ENCODE measurements at places on chromosomes 4 and X.

- DNase-seq = no peak
Observed at GRCh38 chr4:87241336-87241735, 20.9 kb upstream of the KLHL8 start.

DNA sequence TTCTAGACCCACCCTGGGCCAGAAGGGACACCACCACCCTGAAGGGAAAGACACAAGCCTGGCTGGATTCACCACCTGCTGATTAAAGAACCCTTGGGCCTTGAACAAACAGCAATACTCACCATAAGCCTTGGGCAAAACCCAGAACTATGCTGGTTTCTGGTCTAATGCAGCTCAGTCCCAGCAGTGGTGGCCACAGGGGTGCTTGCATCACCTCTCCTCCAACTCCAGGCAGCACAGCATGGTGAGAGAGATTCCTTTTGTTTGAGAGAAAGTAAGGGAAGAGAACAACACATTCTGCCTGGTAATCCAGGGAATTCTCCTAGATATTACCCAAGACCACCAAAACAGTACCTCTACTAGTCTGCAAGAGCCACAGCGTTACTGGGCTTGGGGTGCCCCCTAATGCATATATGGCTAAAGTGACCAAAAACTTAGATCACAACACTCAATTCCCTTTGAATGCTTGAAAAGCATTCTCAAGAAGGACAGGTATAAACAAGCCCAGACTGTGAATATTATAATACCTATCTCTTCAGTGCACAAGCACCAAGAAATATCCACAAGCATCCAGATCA is 25.7 kb downstream of the RNF128 start:
- DNase-seq = no peak

- no peak for DNase-seq
Observed at GRCh38 chrX:12548746-12549145, 242.5 kb upstream of the PRPS2 start.

GRCh38 chr4:1051472-1051871 is 40.0 kb downstream of the FGFRL1 start:
- DNase-seq = no peak

- no peak for DNase-seq
Observed at GRCh38 chr4:84965553-84966381, 723 bp downstream of the WDFY3 start.

- no peak for DNase-seq
Observed at GRCh38 chr4:181272422-181272821, 970.8 kb upstream of the TENM3 start.

- DNase-seq = no peak
Observed at GRCh38 chr4:141339966-141340365, 119.3 kb downstream of the ZNF330 start.

DNA sequence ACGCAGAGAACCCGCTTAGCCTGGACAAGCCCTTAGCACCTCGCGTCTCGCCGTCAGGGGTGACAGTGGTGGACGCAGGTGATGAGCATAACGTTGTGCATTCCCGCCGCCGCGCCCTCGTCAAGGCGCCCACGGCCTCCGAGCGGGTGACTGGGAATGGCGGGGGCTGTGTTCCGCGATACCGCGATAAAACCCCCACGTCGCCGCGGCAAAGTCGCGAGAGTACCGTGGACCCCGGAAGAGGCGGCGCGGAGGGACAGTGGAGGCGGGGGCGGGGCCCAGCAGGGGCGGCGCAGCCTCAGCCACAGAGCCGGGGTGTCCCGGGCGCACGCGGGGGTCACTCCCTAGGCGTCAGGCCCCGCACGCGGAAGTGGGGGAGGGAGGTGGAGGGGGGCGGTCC is 53.8 kb downstream of the ZFYVE28 start:
- DNase-seq = no peak

GRCh38 chr4:145756244-145756643 is 76.3 kb downstream of the C4orf51 start:
- no peak for DNase-seq

DNA sequence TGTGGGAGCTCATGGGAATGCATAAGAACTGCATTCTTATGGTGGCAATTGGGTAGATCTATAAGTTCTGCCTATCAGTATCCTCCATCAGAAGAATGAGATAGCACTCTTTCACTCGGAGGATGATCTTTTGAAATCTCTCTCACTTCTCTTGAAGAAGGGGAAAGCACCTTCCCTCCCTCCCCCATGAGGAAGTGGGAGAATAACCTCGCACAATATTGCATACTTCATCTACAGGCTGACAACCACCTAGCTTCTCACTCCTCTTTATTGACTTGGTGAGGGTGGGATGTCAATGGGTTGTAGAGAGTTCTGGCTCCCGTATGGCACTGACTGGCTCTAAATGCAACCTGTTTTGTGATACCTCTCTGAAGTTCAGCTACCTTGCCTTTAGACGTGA is 146.7 kb upstream of the SPOCK3 start:
- no peak for DNase-seq

DNA sequence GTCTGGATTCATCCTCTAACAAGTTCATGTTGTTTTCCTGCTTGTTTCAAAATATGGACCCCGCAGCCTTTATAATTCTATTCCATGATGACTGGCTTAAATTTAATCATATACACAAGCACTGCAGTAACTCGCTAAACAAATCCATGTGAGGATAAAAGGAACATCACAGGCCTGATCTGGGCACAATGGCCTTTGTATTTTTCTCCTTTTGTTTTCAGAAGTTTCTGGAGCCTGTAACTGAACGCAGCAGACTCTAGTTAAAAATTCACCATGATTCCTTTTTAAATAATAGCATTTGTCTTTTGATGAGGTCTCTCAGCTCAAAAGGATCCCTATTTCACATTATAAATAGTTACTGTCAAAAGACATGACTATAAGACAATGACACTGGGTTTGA is 30.2 kb upstream of the TMEM184C start:
- no peak for DNase-seq

- DNase-seq = no peak
Observed at GRCh38 chr4:41157009-41157408, 57.3 kb downstream of the APBB2 start.

DNA sequence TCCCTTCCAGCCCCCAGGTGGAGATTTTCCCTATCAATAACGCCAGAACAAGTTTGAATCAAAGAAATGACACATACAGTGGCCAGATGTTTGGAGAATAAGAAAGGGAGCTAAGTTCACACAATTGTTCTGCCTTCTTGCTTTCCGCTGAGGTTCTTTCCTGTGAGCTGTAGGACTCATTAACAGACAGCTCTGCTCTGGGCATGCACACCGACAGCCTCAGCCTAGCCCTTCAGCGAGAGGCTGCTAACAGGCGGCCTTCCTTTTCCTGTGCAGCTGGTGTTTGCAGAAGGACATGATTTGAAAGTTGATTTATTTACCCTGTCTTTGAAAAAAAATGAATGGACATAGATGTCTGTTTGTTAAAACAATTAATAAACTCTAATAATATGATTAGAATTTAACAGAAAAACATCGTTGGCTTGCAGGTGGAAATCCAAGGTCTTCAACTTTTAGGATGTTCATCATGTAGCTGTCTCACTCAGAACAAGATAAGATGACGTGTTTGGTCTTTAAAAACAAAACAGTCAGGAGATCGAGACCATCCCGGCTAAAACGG is 183.3 kb downstream of the KDR start:
- no peak for DNase-seq

DNA sequence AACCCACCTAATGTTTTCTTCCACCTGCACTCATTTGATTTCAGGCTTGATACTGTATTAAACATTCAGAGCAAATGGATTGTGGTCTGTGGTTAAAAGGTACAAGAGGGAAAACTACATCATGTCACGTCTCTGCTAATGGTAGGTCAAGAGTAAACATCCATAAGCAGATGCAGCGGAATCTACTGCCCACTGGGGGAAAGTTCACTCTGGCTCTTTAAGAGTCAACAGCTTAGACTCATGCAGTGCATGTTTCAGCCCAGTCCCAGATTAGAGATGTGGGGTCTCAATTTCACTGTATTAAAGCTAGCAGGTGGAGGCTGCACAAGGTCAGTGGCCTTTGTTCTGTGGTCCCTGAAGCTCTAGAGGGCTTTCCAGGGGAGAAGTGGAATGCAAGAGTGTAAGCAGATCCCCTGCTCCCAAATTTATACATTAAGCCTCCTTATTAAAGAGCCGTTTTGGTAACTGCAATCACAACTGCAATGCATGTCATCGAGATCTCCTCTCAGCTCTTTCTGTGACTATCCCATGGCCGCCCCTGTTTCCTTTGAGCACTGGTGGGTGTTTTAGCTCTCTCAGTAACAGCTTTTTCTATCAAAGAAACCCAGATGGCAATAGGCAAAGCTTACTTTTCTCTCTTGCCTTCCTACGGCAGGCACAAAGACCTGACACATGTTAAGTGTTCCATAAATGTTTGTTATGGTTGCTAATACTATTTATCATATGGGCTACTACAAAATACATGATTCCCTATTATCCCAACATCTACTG is 53.4 kb downstream of the LDB2 start:
- DNase-seq = peak; percentile 63

DNA sequence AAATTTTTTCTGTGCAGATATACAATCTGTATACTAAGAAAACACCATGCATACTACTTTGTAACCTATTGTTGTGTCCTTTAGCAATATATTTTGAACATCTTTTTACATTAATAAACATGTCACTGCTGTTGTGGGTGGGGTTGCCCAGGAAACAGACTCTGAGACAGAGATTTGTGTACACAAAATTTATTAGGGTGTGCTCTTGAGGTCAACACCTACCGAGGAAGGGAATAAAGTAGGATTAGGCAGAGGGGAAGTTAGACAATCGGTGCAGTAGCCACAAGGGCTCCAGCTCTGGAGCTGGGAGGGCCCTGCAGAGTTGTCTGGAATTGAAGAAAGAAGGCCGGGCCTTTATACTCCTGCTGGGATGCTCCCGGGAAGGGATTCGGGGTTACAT is 56.4 kb downstream of the CXorf58 start:
- no peak for DNase-seq

GRCh38 chr4:94926936-94927335 is 169.2 kb downstream of the BMPR1B start:
- DNase-seq = no peak

DNA sequence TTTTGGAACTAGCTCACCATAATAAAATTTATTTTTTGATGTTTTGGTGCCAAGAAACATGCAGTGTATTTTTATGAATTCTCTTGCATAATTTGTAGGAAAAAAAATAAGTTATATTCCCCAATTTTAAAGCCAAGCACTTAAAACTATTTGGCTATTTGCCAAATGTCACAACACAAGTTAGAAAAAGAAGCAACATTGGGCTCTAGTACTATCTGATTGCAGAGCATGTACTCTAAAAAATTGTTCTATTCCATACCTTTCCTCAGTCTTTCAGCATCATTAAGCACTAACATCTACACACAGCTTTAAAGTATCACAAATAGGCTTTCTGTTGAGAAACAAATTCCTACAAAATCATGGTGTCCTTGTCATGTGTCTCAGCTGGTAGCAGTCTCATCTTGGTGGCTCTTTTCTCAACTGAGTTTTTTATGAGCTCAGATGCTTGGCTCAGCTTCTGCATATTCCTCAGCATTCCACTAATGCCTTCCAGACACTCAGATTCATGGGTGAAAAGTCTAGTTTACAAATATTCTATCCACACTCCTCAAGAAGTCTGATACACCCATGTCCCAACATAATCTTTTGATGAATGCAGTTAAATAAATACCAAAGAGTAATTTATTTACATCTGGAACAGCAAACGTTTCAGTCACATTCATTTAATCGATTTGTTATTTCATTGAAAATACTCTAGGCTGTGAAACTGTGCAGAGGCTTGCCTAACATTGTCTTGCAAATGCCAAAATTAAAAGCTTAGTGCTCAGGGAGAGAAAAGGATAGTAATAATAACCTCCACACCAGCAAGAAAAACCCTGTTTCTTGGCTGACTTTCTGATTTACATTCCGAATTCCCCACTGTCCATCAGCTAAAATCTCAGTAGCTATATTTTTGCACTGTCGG is 2209.9 kb downstream of the PCDH7 start:
- DNase-seq = no peak

- no peak for DNase-seq
Observed at GRCh38 chr4:112270640-112271421, 14.9 kb downstream of the TIFA start.

- DNase-seq = no peak
Observed at GRCh38 chrX:136086521-136086920, 60.8 kb upstream of the FHL1 start.

GRCh38 chr4:177484613-177485021 is 42.4 kb upstream of the AGA start:
- peak; percentile 52 for DNase-seq

DNA sequence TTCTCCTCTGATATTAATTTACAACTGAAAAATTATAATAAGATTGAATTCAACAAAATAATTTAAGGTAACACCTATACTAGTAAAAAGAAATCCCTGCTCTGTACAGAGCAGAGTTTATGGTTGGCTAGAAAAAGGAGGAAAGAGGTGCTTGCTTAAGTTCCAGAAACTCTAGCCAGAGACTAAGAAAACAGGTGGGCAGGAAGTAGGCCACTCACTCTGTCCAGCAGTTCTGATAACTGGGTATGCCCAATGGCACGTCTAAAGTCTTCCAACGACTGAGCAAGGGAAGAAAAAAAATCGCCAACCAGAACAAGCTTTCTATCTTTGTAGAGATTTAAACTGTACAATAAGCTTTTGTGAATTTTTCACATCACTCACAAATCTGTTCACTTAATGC is 42.1 kb downstream of the TMEM165 start:
- DNase-seq = no peak

- DNase-seq = no peak
Observed at GRCh38 chr4:21134994-21135393, 434.7 kb downstream of the PACRGL start.

- peak; percentile 2 for DNase-seq
Observed at GRCh38 chr4:22897520-22898108, 204.9 kb downstream of the GBA3 start.

DNA sequence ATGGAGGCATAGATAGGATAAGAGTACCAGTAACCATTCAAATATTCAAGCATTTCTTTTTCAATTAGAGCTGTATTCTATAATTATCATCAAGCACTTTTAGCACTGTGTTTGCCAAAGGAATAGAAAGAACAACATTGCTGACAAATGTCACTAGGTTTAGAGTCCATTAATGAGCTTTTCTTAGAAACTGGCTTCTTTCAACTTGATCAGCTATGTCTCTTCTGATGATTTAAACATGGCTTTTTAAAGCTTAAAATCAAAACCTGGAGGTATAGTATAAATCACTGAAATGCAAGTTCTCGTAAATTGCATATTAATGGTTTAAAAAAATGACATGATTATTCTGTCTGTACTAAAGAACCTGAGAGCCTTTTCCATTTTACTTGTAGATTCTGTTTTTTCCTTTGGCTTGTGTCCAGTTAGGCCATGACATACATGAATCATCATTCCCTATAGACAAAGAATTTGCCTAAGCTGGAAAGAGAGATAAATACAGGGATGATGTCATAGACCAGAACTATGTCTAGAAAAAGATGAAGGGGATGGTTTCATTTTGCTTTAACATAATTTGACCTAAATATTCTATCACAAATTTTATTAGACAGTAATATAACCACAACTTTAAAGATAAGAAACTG is 340.1 kb upstream of the CTSO start:
- peak; percentile 42 for DNase-seq

GRCh38 chrX:136209016-136209738 is 42.0 kb downstream of the MAP7D3 start:
- no peak for DNase-seq

GRCh38 chr4:158129694-158130093 is 43.1 kb downstream of the GASK1B start:
- DNase-seq = no peak

Data from HFF-Myc (cell line).